ENCODE measurements at places on chromosomes 7 and 10.

GRCh38 chr7:81926-82756, 110.2 kb upstream of the FAM20C start:
- no peak for DNase-seq

- no peak for DNase-seq
Measured at GRCh38 chr10:100041306-100042002, 31.7 kb upstream of the DNMBP start.

- DNase-seq: peak; percentile 56
Measured at GRCh38 chr7:112495810-112496462, 15.1 kb downstream of the LSMEM1 start.

- DNase-seq: peak; percentile 90
Measured at GRCh38 chr10:4131407-4132215, 346.6 kb upstream of the KLF6 start.

DNA sequence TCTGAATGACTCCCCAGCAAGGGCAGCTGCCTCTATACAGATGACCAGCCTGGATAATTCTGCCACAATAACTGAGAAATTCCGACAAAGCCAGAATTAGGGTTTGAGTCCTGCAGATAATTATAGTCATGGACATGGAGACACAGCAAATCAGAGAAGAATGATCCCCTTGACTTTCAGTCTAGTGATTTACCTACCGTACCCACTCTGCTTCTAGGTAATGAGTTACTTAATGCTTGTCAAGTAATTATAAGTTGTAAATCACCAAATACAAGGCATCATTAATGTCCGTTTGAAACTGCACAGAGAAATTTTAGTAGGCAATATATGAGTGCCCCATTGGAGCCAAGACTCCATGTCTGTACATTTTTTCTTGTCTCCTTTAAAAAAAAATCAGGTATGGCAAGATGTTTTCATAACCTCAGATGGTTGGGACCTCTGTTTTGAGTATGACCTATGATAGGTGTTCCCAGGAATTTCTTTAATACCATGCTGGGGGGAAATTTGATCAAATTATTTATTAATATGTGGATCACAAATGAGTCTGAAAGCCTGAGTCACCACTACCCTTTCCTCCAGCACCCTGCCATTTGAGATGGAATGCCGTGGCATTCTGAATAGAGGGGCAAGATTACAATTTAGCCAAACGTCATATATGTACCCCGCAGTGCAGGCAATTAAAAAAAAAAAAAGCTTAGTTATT, 5.5 kb upstream of the ARID5B start:
- no peak for DNase-seq

GRCh38 chr7:2157473-2158279, 75.1 kb downstream of the MAD1L1 start:
- DNase-seq: no peak

DNA sequence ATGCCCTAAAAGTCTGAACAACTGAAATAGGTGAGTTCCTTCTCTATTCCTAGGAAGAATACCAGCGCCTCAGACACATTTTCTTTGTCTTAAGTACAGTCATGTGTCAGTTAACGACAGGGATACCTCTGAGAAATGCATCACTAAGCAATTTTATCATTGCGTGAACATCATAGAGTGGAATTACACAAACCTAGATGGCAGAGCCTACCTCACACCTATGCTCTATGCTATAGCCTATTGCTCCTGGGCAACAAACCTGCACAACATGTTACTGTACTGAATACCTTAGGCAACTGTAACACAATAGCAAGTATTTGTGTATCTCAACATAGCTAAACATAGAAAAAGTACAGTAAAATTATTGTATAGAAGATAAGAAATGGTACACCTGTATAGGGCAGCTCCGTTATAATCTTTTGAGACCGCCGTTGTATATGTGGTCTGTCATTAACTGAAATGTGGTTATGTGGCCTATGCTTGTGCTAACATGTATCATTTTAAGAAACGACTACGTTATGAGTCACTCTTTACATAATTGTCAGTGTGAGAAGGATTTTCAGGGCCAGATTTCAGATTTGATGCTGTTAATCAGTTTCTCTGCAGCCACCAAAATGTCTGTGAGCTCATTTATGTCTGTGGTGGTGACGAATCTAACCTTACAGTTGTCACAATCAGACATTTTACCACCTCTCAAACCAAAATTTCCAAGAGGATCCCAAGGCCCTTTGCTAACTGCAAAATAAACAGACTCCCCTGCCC, 66.1 kb upstream of the STK17A start:
- DNase-seq: no peak

- DNase-seq: no peak
Measured at GRCh38 chr7:96303105-96303685, 18.7 kb downstream of the SLC25A13 start.

DNA sequence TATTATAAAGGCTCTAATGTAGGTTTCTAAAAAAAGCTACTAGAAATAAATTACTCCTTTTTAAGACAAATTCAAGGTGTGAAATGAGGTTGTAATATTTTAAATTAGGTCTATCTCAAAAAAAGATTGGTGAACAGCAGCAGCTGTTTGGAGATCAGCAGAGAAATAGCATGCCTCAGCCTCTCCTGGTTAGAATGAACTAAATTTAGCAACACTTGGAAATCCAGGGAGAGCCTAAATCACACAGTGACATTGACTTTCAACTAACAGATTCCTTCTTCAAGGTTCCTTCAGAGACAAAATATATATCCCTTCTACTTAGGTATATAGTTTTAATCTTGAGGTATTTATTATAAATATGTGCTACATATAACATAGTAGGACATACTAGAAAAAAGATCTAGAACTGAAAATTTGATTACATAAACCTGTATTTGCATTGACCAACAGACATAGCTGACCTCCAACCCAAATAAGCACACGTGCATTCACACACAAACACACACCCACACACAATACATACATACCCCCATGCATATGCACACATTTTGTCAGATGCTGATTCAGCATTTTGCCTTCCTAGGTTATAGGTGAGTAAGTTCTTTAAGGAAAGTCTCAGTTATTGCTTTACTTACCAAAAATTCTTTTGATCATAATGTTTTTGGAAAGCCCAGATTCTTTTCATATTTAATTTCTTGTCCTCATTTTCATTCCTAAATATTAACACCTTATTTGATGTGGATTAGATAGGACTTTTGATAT, 47.3 kb downstream of the DGKB start:
- DNase-seq: no peak

DNA sequence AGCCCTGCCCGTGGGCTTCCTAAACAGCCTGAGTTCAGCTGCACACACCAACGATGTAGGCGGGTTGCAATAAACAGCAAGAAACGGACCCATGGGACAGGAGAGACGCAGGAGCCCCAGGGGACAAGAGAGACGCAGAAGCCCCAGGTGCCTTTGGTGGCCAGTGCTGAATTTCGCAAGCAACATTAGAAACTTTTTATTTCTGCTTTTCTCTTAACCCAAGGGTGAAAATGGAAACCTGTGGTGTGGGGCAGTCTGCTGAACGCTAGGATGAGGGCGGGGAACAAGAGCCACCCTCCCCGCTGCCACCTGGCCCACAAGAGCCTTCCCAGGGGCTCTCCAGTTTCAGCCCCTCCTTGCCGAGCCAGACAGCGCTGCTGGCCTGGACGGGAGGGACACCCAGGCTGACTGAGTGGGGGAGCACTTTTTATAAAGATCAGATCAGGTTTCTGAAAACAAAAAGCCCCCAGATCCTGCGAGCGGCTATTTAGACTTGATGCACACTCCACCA, 20.0 kb upstream of the GPR146 start:
- DNase-seq: no peak

DNA sequence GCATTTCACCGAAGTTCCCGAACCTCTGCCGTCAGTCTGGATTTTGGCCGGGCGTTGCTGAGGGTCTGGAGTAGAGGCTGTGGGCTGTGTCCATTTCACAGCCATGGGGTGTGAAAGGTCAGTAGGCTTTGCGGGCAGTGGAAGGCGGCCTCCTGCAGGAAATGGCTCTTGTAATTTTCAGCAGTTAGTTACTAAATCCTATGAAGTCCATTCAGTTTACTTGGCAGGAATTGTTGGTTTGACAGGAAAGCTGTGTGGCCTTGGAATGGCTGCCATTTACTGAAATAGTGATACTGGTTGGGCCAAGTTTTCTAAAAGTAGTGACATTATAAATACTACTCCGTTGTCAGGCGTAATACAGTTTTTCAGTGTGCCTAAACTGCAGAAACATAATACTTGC, 303.7 kb downstream of the CCDC3 start:
- no peak for DNase-seq

- DNase-seq: no peak
Measured at GRCh38 chr7:34184466-34184865, 279.1 kb downstream of the BMPER start.

DNA sequence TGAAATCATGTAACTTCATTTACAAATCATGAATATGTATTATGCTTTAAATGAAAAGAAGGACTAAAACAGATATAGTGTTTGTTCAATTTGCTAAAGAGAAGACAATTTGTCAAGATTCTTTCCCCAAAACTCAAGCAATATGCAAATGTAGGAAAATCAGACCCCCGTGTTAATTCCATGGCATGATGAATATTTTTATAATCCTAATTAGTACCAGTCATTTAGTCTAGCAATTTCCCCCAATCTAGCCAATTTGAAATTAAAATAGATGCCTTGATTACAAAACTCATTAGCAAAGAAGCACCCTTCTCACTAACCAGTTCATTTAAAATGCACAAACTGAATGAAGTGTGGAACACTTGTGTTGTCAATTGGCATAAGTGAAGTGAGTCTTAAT, 347.6 kb downstream of the SORCS3 start:
- DNase-seq: no peak

DNA sequence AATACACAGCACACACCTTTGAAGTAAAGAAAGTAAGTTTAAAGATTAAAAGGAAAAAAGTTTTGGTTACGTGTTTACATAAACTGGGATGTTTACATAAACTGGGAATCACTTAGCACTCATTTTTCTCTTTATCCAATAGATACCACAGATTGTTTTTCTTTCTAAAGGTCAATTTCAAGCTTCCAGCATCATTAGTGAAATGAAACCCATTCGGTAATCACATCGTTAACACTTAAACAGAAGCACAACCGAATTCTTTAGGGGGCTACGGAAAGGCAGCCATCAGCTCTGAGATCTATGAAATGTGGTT, 1.1 kb downstream of the ODAD2 start:
- DNase-seq: no peak

DNA sequence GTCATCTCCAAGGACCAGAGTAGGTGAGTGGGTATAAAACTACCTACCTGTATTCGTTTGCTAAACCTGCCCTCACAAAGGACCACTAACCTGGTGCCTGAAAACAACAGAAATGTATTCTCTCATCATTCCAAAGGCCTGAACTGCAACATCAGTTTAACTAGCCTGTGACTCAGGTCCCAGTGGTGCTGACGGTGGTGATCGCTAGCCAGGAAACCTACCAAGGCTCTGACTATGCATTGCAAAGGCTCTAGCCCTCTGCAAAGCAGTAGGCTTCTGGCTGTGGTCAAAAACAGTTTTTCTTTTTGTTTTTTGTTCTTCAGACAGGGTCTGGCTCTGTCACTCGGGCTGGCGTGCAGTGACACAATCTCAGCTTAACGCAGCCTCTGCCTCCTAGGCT, 107.5 kb downstream of the NPTX2 start:
- no peak for DNase-seq

DNA sequence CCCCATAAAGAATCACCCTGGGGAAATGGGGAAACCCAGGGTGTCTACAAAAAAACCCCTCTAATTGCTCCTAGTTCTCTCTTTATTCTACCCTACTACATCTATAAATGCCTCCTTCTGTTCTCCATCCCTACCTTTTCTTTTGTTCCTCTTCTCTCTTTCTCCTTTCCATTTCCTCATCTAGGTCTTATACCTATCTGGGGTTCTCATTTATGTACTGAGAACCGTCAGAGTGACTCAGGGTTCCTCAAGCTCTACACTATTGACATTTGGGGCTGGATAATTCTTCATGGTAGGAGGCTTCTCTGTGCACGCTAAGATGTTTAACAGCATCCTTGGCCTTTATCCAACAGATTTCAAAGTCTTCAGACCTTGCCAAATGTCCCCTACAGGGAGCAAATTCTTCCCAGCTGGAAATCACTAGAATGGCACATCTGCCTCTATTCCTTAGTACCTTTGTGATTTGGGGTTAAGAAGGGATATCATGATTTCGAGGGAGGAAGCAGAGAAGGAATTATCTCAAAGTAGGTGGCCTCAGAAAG, 137.4 kb upstream of the PTN start:
- no peak for DNase-seq

DNA sequence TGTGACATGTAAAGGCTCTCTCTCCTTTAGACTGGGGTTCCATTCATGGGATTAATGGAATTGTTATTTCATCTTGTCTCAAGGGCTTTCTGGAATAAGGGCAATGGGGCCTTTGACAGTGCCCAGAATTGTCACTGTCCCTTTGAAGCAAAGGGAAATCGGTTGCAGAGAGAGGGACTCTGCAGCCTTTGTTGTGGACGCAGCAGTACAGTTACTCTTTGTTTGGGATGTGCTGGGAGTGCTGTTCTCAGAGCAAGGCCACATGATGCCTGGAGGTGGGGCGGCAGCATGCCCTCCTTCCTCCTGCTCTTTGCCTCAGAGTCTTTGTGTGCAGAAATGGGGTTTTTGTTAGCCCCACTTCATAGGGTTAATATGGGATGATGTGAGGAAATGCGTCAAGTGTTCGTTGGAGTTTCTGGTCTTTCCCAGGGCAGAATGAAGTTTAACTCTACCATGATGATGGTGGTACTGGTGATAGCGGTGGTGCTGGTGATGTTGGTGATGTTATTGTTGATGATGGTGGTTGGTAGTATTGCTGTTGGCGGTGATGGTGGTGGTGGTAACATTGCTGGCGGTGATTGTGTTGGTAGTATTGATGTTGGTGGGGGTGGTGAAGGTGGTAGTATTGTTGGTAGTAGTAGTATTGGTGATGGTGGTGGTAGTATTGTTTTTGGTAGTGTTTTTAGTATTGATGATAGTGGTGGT, 45.3 kb downstream of the DOCK1 start:
- no peak for DNase-seq

DNA sequence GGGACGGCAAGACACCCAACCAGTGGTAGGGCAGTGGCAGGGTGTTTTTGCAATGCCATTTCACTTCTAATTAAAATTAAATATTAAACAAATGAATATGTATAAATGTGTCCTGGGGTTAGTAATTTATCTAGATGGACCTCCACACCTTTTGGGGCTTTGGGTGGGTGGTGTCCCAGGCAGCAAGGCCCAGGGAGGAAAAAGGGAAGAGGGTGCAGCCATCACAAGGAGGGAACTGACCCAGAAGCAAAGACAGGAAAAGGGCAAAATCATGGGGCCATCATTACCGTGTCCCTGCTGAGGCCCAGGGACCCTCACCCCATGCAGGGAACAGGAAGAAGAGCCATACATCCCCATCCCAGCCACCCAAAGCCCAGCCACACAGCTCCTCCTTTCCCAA, 204.6 kb downstream of the GRID1 start:
- DNase-seq: no peak

- no peak for DNase-seq
Measured at GRCh38 chr7:52992479-52993162, 42.8 kb upstream of the POM121L12 start.

GRCh38 chr7:6269527-6269926, 2.9 kb downstream of the CYTH3 start:
- no peak for DNase-seq

DNA sequence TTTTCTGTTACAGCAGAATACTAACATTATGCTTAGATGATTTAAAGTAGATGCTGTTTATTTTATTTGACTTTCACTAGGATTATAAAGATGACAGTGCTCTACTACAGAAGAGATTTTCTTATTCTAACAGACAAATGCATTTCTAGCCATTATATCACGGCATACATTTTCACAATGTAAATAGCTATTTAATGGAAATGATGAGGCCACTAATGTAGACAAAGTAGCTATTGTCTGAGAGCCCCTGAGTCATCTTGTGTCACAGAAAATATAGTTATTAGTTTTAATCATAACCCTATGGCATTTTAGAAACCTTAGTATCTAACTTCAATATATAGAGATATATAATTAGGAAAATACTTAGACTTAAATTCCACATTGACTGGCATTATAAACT, 158.0 kb upstream of the AHR start:
- DNase-seq: no peak

All from inflammatory macrophage (primary cell).